ENCODE measurements at places on chromosomes 2 and 18. TPM values are rescaled to one million over a fixed set of nuclear protein-coding genes. Genes with fewer than 3 reads are reported as not detected.

The FEV gene
- polyA plus RNA-seq, result not detected

The PAIP2B gene
- polyA plus RNA-seq, result 1.2 TPM

The POTEC gene
- not detected for polyA plus RNA-seq

The COLEC11 gene
- polyA plus RNA-seq, result 46.8 TPM

The CNDP1 gene
- polyA plus RNA-seq, result 2.3 TPM

The KANSL1L gene
- polyA plus RNA-seq, result 18.5 TPM

The BCL11A gene
- 215 TPM for polyA plus RNA-seq

The SULT1C2 gene
- not detected for polyA plus RNA-seq

The LCT gene
- not detected for polyA plus RNA-seq

The BCL2 gene
- 1.8 TPM for polyA plus RNA-seq

The DSG1 gene
- not detected for polyA plus RNA-seq

The TUBA4B gene
- not detected for polyA plus RNA-seq

The TSPYL6 gene
- not detected for polyA plus RNA-seq

The CCBE1 gene
- 0.04 TPM for polyA plus RNA-seq

The L3MBTL4 gene
- not detected for polyA plus RNA-seq

The RNF138 gene
- 7.6 TPM for polyA plus RNA-seq

The G6PC2 gene
- not detected for polyA plus RNA-seq

The GATA6 gene
- not detected for polyA plus RNA-seq

The PROC gene
- not detected for polyA plus RNA-seq

The CROCC2 gene
- not detected for polyA plus RNA-seq

The STON1 gene
- 5.3 TPM for polyA plus RNA-seq

The DAPL1 gene
- 7.3 TPM for polyA plus RNA-seq

The CTNNA2 gene
- polyA plus RNA-seq, result 26.9 TPM

The TEKT4 gene
- not detected for polyA plus RNA-seq
